ENCODE measurements at places on chromosomes 1 and 21. TPM values are rescaled to one million over a fixed set of nuclear protein-coding genes. Genes with fewer than 3 reads are reported as not detected.

DNA sequence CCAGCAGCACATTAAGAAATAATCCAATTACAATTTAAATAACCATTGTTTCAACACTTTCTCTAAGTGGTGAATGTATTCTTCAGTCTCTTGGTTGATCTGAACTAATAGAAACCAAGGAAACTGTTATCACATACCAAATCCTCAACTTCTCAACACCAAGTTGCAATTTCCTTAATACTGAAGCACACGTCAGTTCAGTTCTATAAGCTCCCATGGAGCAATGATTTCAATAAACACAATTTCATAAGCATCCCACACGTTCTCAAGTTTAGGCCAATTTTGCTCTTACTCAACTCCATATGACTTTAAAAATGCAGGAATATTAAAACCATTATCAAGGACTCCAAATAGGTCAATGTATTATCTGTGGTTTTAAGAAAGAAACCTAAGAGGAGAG lies 5.8 kb upstream of the ERG start:
- DNase-seq: no peak

- no peak for DNase-seq
Measured at GRCh38 chr1:58979086-58979485, 195.2 kb upstream of the JUN start.

DNA sequence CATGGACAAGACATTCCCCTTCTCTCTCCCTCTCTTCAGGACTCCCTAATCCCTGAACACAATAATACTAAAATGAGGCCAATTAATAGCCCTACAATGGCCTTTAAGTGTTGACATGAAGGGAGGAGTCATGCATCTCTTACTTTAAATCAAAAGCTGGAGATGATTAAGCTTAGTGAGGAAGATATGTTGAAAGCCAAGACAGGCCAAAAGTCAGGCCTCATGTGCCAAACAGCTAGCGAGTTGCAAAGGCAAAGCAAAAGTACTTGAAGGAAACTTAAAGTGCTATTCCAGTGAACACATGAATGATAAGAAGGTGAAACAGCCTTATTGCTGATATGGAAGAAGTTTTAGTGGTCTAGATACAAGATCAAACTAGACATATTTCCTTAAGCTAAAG lies 49.5 kb upstream of the CD46 start:
- no peak for DNase-seq

DNA sequence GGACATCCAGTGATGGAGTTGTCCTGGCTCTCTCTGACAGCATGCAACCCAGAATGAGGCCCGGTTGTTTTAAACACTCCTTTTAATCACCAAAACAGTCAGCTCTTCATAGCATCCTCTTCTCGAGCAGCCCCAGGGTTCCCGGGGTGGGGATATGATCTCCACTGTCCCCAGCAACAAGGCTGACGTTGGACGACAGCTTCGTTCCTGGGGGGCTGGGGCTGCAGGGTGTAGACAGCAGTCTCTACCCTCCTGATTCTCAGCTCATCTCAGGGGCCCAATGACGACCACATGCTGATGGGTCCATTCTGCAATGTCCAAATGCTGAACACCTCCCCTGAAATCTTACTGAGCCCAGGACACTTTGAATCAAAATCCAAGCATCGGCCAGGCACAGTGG lies 27.0 kb downstream of the TRIM11 start:
- no peak for DNase-seq

SYT11 gene
- 6.9 TPM for total RNA-seq

GRCh38 chr1:90341516-90341915 lies 346.6 kb downstream of the ZNF326 start:
- no peak for DNase-seq

- DNase-seq: no peak
Measured at GRCh38 chr1:90919190-90919719, 102.6 kb downstream of the ZNF644 start.

DNA sequence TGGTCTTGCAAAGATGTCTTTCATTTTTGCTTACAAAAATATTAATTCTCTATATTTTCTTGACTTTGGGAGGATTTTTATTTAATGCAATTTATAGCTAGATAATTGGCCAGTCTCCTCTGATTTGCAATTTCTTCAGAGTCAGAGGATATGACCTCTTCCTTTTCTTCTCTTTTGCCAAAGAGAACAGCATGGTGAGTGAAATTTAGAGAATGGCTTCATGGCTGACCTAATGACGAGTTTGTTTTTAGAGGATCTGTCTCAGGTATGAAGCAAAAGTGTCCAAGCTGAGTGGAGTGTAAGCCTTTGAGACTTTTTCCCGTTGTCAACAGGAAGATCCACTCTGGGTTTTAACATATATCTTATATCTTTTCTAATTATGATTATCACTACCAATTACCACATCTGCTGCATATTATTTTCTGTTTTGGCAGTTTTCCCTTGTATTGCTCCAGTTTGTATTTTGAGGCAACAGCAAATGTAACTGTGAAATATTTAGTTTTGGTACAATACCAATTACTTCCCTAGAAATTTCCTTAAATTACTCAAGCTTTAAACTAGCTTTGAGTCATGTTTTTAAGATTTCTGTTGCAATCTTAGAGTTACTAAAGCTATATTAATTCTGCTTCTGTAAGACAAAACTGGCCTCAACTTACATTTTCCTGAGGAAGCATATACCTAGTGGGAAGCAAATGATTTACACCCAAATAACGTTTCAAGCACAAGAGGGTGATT lies 332.8 kb upstream of the ZRANB2 start:
- no peak for DNase-seq

DNA sequence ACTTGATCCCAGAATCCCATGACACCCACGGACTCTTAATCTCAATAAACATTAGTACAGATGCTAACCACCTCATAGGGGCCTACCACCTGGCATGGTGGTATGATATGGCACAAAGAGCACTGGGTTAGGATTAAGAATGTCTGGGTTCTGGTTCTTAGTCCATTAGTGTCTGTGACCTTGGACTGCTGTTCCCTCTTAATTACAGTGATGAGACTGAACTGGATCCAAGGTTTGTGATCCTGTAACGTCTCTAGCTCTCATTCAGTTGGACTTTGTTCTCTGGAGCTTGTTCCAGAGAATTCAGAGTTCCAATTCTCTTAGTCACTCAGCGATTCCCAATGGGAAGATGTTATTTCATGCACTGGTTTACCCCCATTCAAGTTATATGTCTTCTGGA lies 23.6 kb upstream of the PIGC start:
- no peak for DNase-seq

CYB561D1 gene
- 10.2 TPM for total RNA-seq

GRCh38 chr1:116532671-116533428 lies 38.0 kb downstream of the CD58 start:
- no peak for DNase-seq

LRRC41 gene
- 25.5 TPM for total RNA-seq

DNA sequence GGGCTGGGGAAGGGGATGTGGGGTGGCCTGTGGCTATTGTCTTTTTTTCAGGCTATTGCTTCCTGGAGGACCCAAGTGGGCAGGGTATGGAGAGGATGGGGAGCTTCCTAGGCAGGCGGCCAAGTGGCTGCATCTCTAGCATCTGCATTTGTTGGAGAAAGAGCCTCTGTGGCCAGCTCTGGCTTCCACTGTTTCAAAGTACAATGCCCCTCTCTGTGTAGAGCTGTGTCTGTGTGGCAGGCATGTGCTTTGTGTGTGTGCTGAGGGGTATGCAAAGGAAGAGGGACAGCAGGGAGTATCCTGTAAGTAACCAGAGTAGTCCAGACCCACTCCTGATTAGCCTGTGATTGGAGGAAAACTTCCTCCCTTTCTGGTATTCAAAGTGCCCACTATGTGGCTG lies 40.6 kb downstream of the KCNA2 start:
- DNase-seq: no peak

- DNase-seq: no peak
Measured at GRCh38 chr21:33984021-33984481, 68.4 kb upstream of the ATP5PO start.

ATP6V1G3 gene
- total RNA-seq: not detected

GRCh38 chr1:192839162-192840066 lies 30.6 kb downstream of the RGS2 start:
- DNase-seq: no peak

All from CD8-positive, alpha-beta T cell (primary cell).